ENCODE measurements at places on chromosomes 7 and 10.

GRCh38 chr7:5690931-5691473 lies 90.5 kb downstream of the RNF216 start:
- no peak for DNase-seq

DNA sequence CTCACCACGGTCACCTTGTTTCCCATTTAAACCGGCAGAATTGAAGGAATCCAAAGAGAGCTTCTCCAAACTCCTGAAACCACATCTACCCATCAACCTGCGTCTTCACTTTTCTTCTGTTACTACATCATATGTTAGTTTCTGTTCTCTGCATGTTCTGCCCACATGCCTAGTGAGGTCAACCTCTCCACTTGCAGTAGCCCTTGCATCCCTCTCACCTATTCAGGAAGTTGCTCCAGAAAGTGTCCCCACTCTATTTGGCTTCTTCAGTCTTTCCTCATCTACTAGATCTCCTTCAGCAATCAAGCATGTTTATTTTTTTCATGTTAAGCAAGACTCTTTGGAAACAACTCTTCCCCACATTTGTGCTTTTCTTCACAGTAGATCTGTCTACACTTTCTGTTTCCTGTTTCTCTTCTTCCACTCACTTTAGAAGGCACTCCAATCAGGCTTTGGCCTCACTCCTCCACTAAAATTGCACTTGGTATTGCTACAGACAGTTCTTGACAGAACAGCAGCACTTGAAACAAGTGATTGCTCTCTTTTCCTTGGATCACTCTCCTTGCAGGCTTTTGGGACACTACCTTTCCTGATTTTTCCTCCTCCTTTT lies 7.5 kb downstream of the SAMD9L start:
- no peak for DNase-seq

DNA sequence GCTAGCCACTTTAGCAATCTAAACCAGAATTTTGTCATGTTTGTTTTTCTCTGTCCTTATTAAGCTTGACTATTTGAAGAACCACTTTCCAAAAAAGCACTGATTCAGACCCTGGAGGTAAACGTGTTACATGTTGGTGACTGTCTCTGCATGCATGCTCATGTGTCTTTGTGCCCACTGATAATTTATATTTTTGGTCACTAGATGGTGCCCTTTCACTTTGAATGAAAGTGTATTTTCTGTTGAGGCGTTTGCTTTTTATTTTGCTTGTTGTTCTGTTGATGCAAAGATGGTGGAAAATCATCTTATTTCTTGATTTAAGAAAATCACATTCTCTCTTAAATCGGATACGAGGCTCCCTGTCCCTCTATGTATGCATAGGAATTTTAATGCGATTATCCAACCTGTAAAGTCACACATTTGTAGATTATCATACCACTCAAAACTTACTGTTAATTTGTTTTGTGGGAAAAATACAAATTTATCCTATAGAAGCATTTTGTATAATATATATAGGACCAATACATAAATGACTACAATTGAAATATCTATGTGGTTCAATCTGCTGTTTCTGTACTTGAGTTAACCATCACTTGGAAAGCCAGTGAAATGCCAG lies 269.3 kb downstream of the BICC1 start:
- DNase-seq, result peak; percentile 60

GRCh38 chr7:44116789-44117666 lies 6.3 kb downstream of the POLD2 start:
- DNase-seq, result no peak

DNA sequence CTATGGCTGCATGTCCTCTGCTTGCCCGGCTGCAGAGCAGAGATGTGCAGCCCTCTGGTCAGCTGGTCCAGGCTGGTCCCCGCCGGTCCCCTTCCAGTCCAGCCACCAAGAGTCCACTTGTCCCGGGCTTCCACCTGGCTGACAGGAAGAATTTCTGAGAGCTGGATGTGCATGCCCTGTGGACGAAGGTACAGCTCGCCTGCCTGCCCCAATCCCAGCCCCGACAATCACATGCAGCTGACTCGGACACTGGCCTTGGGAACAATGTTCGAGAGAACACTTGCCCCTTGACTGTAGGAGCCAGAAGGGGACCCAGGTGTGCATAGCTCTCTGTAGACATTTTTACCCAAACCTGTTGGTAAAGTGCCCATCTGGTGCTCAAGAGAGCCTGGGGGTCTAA lies 11.8 kb downstream of the AVPI1 start:
- DNase-seq, result no peak

DNA sequence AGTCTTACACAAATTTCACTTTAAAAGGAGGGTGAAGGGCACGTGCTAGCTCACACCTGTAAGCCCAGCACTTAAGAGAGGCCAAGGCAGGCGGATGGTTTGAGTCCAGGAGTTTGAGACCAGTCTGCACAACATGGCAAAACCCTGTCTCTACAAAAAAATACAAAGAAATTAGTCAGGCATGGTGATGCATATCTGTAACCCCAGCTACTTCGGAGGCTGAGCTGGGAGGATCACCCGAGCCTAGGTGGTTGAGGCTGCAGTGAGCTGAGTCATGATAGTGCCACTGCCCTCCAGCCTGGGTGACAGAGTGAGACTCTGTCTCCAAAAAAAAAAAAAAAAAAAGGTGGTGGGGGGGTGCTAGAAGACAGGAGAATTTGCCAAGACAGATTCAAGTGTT lies 237.3 kb upstream of the KLF14 start:
- no peak for DNase-seq

GRCh38 chr10:100510533-100511308 lies 8.9 kb downstream of the SEC31B start:
- DNase-seq, result no peak

DNA sequence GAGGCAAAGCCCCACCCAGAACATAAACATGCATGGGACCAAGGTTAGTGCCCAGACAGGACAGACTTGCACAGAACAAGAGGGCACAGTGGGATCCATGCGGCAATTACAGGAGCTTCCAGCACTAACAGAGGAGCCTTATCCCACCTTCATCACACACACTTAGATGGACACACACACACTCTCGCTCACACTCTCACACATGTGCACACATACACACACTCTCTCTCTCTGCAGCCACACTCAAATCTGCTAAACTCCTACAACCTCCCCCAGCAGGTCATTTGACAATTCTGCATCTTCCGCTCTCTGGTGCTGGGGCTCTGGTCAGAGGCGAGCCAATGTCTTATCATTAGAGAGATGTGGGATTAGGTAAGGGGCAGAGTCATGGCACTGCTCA lies 120.5 kb downstream of the UBE2H start:
- no peak for DNase-seq

DNA sequence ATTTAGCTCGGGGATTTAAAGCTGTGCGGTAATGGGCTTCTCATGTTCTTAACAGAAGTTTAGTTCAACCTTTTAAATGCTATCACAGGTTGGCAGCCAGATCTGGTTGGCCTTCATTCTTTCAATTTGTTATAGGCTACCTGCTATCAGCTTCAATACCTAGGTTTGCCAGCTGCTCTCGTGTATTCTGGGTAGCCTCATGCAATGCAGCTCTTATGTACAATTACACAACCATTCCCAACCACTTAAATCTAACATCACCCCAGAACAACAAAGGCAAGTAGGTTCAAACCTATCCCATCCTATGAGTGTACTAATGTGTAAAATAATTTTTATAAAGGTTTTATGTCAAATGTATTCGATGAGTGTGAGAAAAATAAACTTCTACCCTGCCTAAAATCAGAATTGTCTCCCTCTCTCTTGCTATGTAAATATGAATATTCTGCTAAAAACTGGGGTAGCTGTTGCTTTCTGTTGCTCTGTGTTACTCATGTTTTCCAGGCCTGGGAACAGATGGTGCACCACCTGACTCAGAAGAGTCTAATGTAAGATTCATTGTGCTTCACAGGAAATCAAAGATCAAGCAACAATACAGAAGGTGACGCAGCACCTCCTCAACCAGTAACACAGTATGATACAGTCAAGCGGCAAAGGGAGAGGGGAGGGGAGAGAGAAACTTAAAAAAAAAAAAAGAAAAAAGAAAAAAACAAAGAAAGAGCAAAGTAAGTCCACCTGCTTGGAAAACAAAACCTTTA lies 188.6 kb downstream of the ETV1 start:
- peak; percentile 81 for DNase-seq

DNA sequence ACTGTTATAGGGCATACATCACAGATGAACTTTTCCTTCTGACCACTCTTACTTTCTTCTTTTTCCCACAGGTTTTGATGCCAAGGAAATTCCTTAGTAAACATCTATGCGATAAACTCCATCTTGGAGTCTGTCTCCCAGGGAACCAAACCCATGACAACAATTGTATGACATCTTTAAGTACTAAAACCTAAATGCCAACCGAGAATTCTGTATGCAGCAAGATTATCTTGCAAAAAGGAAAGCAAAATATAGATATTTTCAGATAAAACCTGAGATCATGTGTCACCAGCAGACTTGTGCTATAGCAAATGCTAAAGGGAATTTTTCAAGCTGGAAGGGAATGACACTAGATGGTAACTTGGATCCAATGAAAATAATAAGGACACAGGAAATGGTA lies 22.0 kb upstream of the BEND7 start:
- DNase-seq, result no peak

DNA sequence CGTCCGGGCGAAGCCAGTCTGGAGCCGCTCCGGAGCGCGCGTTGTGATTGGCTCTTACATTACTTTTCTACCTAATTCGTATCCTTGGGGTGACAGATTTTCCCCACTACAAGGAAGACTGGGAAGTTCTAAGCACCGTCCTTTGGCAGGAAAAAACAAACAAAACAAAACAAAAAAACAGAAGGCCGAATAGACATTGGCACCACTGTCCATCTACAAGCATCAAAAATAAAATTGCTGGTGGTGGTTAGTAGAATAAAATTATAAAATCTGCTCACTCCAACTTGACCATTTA lies 651 bp upstream of the SKAP2 start:
- no peak for DNase-seq

- peak; percentile 94 for DNase-seq
These were observed 37.9 kb downstream of the ADAM12 start for GRCh38 chr10:126350216-126350992.

- DNase-seq, result no peak
These were observed 130.8 kb upstream of the LYZL1 start for GRCh38 chr10:29158066-29158465.

- DNase-seq, result no peak
These were observed 65.1 kb downstream of the SPAG6 start for GRCh38 chr10:22410394-22410793.

- DNase-seq, result peak; percentile 42
These were observed 57.5 kb upstream of the CHCHD3 start for GRCh38 chr7:133139350-133139749.

DNA sequence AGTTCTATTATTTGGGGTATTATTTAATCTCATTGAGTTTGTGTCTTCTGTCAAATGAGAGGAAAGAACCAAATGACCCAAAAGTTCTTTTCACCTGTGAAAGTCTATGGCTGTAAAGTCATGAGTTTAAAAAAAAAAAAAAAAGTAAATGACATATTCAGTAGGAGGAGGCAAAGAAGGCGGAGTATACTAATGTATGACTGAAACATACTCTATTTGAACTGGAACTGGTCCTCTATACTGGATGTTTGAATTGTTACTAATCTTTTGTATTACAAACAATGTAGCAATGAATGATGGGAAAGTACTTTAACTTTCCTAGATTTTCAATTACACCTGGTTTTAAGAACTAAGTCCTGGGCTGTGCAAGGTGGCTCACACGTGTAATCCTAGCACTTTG lies 24.9 kb upstream of the GSAP start:
- no peak for DNase-seq

GRCh38 chr10:44716470-44717015 lies 194.6 kb upstream of the TMEM72 start:
- no peak for DNase-seq

GRCh38 chr10:118701529-118702323 lies 53.0 kb downstream of the CACUL1 start:
- DNase-seq, result peak; percentile 84

- no peak for DNase-seq
These were observed 73.2 kb downstream of the MYL10 start for GRCh38 chr7:101555921-101556275.

GRCh38 chr7:112336936-112337576 lies 113.2 kb upstream of the IFRD1 start:
- no peak for DNase-seq

GRCh38 chr10:34420795-34421194 lies 394.3 kb downstream of the PARD3 start:
- DNase-seq, result no peak

DNA sequence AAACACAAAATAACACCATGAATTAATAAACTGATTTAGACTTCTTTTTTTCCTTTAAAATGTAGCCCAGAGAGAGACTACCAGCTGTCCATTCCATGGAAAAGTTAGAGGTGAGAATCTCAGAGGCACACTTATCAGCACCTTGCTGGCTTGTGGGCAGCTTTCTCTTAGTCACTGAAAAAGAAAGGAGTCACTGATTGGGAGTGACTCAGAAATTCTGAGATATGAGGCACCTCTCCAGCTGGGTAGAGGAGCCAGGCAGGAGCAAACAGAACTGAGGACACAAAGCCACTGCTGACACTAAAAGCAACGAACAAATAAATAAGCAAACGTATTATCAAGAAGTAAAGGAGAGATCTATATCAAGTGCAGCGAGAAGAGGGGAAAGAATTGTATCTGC lies 310.6 kb downstream of the PARD3 start:
- peak; percentile 35 for DNase-seq

DNA sequence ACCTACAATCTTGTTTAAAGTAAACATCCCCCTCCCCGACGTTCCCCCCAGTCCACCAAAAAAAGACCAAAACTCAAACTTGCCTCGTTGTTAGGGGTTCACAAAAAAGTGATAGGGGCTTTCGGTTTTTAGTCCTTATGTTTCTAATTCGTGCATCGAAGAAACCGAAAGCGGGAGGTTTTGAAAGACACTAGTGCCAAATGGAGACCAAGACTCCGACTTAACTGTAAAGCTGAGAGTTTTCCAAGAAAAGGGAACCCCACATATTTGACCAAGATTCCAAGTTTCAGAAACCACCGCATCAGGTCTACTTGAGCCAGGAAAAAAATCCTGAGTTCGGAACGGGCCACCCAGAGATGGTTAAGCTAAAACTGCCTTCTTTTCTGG lies 534 bp downstream of the PSMA2 start:
- no peak for DNase-seq

DNA sequence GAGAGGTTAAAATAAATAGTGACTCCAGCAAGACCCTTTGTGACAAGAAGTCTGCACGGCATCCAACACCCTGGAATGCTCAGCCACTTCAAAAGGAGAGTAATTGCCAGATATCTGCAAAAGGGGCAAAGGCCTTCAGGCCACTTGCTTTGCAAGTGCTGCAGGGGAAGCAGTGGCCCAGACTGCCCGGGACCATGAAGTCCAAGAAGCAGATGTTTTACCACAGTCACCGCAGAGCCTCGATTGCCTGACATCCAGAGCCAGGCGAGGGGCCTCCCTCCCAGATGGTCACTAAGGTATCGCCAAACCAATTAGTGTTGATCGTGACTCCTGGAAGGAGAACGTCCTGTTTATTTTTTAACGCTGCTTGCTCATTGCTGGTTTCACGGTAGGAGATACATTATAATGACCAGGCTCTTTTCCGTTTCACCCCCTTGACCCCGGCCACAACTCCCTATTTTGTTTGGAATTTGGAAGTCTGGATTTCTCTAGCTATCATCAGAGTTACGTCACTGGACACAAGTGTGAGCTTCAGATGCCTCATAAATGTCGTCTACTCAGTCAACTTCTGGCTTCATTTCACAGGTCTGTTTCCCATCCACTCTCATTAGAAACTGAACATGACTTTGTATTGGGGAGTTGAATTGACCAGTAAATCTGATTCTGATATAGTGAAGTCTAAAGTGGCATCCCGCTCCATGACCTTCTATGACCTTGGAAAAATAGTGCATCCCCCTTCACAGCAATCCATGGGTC lies 276.2 kb downstream of the WDR11 start:
- DNase-seq, result no peak

GRCh38 chr10:108615576-108616320 lies 1307.6 kb downstream of the XPNPEP1 start:
- DNase-seq, result no peak

GRCh38 chr10:6148908-6149307 lies 53.8 kb upstream of the PFKFB3 start:
- no peak for DNase-seq

Measured in fibroblast of skin of abdomen (primary cell).